Thyroid gland (tissue), 4 donors: ENCODE measurements at places on chromosomes 4 and X.

DNA sequence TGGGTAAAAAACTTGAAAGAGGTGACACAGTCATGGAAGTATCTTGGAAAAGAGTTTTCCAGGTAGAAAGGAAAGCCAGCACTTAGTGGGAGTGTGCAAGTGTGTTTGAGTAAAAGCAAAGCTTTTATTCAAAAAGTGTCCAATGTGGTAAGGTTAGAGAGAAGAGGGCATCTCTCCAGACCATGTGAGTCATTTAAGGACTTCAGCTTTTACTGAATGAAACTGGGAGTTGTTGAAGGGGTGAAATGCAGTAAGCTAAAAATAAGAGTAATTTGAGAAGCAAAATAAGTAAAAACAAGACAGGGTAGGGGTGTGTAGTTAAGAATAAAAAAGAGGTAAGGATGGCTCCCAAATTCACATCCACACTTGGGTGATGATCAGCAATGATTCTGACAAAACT, 238.9 kb downstream of the SLC7A11 start:
- H3K4me1 ChIP-seq: peaks cover 4% of the 10 kb centered on the region
- no peak for DNase-seq
- H3K27ac ChIP-seq: no peak overlapping the region

- no peak overlapping the region for H3K27ac ChIP-seq
- H3K4me1 ChIP-seq: no peaks in the 10 kb centered on the region
- DNase-seq: no peak
- no peaks in the 10 kb centered on the region for H3K36me3 ChIP-seq
- no peaks in the 10 kb centered on the region for H3K27me3 ChIP-seq
Measured at GRCh38 chr4:142077048-142077447, 440.7 kb downstream of the IL15 start.

DNA sequence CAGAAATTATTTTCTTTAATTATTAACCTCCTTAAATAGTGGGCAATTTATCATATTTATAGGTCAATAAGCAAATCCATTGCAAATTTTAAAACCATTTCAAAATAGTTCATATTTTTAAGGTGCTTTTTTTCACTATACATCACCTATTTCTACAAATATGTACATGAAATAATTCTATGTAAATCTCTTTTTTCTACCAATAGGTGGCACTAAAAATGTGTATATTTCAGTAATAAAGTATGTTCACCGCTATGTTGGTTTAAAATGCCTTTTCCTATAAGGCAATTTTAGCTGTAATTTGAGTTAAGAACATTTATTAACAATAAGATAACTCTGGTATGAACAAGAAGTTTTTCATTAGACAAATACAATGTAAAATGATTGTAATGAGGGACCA, 672.2 kb downstream of the KCTD8 start:
- no peak overlapping the region for H3K4me3 ChIP-seq
- no peaks in the 10 kb centered on the region for H3K4me1 ChIP-seq
- H3K27me3 ChIP-seq: no peaks in the 10 kb centered on the region

DNA sequence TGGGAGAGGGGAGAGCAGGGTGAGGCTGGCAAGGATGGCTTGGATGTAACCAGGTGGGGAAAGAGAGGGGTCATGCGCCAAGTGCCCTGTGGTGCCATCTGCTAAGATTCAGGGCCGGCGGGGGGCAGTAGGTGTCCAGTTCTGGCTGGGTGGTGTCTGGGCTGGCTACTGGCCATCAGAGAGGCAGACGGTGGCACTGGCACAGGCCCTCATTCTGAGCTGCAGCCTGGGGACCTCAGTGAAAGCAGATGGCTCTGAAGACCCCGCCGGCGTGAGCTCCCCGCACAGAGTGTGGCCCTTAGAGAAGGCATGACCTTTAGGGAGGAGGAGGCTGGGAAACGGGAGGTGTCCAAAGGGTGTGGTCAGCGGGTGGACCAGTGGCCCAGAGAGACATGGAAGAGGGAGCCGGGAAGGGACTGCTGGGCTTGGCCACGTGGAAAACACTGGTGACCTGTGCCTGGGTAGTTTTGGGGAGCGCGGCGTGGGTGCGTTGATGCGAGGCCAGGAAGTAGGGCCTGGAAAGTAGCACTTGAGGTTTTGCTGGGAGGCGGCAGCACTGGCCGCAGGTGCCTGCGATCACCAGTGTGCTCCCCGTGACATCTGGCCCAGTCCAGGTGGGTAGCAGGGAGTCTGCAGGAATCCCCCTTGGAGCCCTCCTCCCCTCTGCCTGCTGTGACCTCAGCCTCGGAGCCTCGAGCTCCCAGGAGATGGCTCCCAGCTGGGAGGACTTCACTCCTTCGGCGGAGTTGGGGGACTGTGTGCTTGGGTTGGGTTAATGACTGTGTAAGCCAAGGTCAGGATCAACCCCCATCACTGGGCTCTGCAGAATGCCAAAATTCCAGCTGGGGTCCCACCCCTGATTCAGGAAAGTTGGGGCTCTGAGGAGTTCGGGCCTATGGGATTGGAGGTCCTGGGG, 9.3 kb upstream of the SH3TC1 start:
- H3K4me1 ChIP-seq: peaks cover 24% of the 10 kb centered on the region
- H3K27me3 ChIP-seq: no peaks in the 10 kb centered on the region
- H3K4me3 ChIP-seq: no peak overlapping the region

GRCh38 chr4:123339507-123340380, 56.9 kb upstream of the SPRY1 start:
- H3K4me3 ChIP-seq: no peak overlapping the region
- no peaks in the 10 kb centered on the region for H3K36me3 ChIP-seq
- no peaks in the 10 kb centered on the region for H3K27me3 ChIP-seq
- DNase-seq: no peak
- no peaks in the 10 kb centered on the region for H3K4me1 ChIP-seq

GRCh38 chr4:47031011-47031678, at the start of gene GABRB1:
TSS of gene GABRB1 (plus strand) at chr4:47031567.
- DNase-seq: peak; percentile 66
- H3K27ac ChIP-seq: no peak within 1 kb of the TSS
- H3K27me3 ChIP-seq: no peaks in the 10 kb centered on the region
- H3K4me3 ChIP-seq: peak within 1 kb of the TSS; percentile 30
- no peaks in the 10 kb centered on the region for H3K36me3 ChIP-seq

GRCh38 chrX:118495958-118496762, 545 bp downstream of the DOCK11 start:
- peak overlapping the region; percentile 33 for H3K4me3 ChIP-seq
- H3K36me3 ChIP-seq: no peaks in the 10 kb centered on the region
- H3K4me1 ChIP-seq: peaks cover 5% of the 10 kb centered on the region
- H3K27me3 ChIP-seq: no peaks in the 10 kb centered on the region
- peak; percentile 57 for DNase-seq

GRCh38 chrX:138745196-138745595, 33.7 kb upstream of the FGF13 start:
- no peaks in the 10 kb centered on the region for H3K4me1 ChIP-seq
- DNase-seq: no peak
- no peak overlapping the region for H3K4me3 ChIP-seq
- no peaks in the 10 kb centered on the region for H3K36me3 ChIP-seq
